Prostate gland (tissue), 2 donors: ENCODE measurements at places on chromosomes 7 and 10.
A peak's percentile ranks its signal among the peaks of the same experiment; 100 is the strongest.

- DNase-seq: peak; percentile 30
Measured at GRCh38 chr10:88473989-88474883, 108.9 kb downstream of the RNLS start.

GRCh38 chr7:114298011-114298410, 116.6 kb upstream of the FOXP2 start:
- no peak for DNase-seq

DNA sequence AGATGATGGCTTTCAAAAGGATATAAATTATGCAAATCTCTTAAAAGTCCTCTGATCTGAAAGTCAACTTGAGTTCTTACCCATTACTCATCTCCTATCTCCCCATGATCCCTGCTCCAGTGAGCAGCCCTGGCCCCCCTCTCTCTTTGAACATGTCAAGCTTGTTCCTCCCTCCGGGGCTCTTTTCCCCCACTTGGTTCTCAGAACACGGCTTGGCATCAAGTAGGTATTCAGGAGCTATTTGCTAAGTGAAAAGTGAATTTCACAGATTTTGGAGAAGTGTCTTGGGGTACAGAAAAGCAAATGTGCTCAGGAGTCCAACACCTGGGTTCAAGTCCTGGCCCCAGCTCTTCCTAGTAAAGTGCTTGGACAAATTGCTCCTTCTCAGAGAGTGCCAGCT, 98.3 kb upstream of the CTBP2 start:
- DNase-seq: no peak

- no peak for DNase-seq
Measured at GRCh38 chr7:123966936-123967335, 41.9 kb downstream of the SPAM1 start.

- DNase-seq: no peak
Measured at GRCh38 chr10:48199580-48200377, 74.7 kb downstream of the FRMPD2 start.

- no peak for DNase-seq
Measured at GRCh38 chr10:99740260-99740659, 8.2 kb downstream of the CUTC start.

GRCh38 chr7:157502701-157503111, 165.9 kb downstream of the DNAJB6 start:
- no peak for DNase-seq

DNA sequence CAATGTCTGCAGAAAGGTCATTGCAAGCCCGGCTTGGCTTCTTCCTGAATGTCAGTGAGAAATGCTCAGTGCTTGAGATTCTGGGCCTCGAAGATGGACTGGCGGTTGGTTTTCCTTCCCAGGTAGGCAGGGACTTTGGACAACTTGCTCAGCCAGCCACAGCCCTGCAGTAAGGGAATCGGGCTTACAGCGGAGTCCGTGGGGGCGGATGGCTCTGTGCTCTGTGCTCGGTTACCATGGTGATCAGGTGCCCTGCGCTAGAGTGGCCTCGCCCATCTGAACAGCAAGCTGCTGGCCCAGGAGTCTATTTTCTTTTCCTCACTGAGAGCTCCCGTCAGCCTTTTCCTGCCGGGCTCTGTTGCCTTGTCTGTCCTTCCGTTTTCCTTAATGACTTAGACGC, 77.8 kb upstream of the SH2B2 start:
- no peak for DNase-seq

DNA sequence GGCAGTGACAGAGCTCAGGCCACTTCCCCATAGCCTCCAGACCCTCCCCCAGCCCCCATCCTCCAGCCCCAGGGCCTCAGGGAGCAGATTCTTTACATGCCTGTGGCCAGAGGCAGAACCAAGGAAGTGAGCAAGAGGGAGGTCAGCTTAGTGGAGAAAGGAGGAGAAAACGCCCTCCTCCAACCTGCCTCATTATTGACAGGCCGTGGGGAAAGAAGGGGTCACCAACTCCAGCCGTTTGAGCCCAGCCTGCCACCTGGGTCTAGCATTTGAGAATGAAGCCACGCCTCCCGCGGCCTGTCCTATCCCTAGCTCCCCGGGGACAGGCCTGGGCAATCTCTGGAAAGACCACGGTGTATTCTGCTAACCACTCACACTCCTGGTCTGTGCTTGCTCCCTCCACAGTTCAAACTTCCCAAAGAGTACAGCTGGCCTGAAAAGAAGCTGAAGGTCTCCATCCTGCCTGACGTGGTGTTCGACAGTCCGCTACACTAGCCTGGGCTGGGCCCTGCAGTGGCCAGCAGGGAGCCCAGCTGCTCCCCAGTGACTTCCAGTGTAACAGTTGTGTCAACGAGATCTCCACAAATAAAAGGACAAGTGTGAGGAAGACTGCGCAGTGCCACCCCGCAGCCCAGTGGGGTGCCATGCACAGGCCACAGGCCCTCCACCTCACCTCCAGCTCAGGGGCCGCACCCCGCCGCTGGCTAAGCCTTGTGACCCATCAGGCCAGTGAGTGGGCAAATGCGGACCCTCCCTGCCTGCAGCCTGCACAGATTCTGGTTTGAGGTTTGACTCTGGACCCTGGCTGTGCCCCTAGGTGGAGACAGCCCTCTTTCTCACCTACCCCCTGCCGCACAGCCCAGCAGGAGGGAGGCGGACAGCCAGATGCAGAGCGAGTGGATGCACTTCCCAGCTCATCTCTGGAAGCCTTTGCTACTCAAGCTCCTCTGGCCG, 14.3 kb upstream of the TRIM8 start:
- DNase-seq: no peak

DNA sequence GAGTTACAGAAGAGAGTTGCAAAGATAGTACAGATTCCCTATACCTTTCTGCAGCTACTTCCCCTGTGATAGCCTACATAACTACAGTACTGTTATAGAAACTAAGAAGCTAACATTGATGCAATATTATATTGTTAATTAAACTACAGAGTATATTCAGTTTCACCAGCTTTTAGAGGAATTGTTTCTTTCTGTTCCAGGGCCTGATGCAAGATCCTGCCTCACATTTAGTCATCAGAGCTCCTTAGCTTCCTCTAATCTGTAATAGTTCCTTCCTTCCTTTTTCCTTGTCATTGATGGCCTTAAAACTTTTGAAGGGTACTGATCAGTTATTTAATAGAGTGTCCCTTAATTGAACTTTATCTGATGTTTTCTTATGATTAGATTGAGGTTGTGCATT, 56.8 kb downstream of the SDHAF3 start:
- no peak for DNase-seq

DNA sequence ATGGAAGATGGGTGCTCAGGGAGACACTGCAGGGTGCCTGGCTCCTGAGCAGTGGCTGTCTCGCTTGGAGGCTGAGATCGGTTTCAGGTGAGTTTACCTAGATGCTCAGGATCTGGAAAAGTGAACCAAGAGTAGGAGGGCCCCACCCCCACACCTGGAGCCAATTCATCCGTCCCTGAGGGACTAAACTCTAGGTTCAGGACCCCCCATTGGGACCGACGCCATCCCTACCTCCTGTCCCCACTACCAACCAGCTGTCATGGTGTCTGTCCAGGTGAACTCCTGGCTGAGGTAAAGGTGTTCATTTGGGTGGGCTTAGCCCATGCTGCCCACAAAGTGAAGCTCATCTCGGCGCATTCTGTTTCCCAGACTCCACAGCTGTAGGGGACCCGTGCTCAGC, 174.6 kb upstream of the PLPP4 start:
- no peak for DNase-seq

- no peak for DNase-seq
Measured at GRCh38 chr10:52566471-52567246, 205.9 kb downstream of the MBL2 start.

- DNase-seq: peak; percentile 13
Measured at GRCh38 chr10:12960334-12960898, 41.1 kb downstream of the CCDC3 start.

DNA sequence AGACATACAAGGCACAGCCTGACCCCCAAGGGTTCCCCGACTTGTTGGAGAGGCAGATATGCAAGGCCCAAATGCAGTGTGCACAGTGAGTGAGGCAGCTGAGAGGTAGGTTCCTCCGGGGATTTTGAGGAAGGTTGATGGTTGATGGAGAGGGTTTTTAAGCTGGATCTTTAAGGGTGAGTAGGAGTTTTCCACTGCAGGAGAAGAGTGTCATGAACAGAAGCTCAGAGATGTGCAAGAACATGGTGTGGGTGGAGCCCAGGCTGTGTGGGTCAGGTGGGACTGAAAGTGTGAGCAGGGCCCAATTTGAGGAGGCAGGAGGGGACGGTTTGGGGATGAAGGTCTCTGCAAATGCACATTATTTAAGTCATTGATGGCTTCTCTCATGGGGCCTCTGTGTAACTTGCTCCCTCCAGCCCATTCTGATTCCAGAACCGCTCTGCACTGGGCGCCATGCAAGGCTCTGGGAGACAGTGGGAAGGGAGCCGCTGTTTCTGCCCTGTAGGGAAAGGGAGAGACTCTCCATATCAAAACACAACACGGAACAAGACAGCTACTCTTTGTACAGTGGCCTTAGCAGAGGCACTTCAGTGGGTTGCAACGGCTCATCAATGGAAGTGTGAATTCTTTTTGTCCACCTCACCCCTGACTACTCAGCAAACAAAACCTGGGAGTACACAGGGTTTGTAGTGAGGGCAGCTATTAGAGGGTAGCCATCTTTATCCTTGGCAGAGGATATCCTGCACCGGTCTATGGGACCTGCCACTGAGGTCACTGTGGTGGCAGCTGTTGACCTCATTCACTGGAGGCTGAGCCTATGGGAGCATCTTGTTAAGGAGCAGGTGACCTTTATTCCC, 29.7 kb downstream of the RAMP3 start:
- DNase-seq: no peak

- DNase-seq: no peak
Measured at GRCh38 chr10:71434760-71435394, 38.2 kb downstream of the CDH23 start.

DNA sequence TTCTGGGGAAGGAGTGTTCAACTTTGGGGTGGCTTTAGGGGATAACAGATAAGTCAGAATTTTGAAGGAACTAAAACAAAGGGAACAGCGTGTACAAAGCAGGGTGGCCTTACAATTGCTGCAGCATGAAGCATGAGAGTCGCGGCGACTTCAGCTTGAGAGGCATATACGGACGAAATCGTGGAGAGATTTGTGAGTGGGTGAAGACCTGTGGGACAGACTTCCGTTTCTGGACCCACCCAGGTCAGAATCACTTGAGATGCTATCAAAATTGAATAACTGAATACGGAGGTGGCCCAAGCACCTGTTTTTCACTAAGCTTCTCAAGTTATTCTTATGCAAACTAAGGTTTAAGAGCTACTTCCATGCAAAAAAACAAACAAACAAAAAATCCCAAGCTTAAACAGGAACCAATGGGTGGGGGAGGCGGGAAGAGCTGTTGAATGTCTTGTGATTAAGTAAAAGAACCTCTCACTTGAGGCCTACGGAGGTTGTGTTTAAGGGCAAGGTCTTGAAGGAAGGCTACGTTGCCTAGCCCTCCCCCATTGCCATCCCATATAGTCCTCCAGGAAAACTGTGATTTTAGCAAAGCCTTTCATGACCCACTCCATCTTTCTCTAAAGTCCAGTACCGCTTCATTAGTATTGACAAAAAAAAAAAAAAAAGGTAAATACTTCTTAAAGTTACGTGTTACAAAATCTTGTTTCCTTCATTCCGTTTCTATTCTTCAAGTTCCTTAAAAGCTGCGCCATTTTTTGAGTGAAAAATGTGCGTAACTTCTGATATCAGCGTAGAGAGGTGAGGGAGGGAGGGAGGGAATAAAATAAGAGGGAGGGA, 1.3 kb upstream of the TRIM24 start:
- no peak for DNase-seq

DNA sequence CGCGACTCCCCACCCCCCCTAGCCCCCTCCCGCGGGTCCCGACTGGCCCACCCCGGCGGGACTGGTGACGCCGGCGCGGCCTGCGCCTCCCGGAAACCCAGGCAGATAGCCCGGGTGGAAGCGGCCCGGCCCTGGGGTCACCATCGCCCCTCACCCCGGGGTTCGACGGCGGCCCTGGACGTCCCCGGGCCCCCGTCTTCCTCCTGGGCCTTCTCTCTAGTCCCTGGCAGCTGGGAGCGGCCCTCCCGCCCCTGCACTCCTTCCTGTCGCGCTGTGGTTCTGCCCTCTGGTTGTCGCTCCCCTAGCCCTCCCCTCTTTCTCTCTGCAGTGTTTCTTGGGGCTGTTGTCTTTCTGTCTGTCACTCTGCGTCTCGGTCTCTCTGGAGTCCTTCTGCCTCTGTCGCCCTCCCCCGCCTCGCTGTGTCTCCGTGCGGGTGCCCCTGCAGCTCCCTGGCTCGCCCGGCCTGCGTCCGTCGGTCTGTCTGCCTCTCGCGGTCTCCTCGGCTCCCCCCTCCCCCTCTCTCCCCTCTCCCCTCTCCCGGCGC, 90.5 kb upstream of the PAX2 start:
- DNase-seq: no peak

DNA sequence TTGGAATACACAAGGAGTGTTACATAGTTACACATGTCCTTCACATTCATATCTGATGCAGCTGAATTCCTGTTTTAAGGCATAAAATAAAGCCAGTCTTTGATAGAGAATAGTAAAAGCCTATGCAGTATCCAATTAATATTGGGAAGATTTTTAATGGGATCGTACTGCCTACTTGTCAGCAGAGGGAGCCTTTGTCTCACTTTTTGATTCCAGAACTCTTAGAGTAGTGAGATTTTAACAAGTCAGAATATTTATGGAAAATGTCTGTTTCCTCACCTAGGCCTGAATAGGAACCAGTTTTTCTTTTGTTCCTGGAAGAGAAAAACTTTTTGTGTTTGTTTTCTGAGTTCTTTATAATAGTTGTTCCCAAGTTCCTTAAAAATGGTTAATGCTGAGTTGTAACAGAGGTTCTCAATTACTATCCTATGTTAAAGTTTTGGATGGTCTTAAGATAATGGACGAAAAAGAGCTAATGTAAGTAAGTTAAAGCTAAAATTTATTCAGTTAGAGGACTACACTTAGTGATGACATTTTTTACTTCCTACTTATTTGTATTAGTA, 114.0 kb downstream of the BBS9 start:
- no peak for DNase-seq

- no peak for DNase-seq
Measured at GRCh38 chr10:120989279-120989678, 138.1 kb downstream of the WDR11 start.

GRCh38 chr7:142894112-142894984, 8.8 kb upstream of the TRPV6 start:
- DNase-seq: no peak

DNA sequence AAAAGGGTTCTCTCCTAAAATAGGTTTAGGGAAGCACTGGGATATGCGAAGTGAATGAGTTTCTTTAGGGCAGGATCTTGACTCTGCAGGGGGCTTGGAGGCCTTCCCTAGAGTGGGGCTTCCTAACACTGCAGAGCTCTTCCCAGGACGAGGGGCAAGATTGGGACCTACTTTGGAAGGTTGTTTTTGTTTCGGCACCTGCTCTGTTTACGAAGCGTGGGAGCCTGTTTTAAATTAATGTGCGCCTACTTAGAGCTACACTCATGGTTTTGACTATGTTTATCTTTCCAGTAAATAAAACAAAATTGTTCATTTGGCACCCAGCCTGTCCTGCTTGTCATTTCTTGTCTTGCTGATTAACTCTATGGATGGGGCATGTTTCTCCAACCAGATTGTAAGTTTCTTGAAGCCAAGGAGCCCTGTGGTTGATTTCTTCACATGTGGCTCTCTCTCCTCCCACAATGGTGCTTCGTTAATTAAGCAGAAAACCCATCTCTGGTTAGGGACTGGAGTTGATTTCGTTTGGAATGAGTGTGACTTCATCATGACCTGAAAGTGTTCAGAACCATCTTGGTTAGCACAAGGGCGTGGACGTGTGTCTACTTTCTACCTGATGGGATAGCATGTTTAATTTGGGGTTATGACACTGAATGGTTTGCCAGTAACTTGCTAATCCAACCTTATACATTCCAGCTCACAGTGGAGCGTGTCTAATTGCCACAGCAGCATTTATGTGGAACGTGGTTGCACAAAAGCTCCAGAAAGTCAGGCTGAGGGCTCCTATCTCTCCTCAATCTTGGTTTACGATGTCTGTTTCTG, 98.1 kb downstream of the TCF7L2 start:
- no peak for DNase-seq
